ENCODE measurements at places on chromosomes 6 and 20. TPM values are rescaled to one million over a fixed set of nuclear protein-coding genes. Genes with fewer than 3 reads are reported as not detected.

PI16 gene
- 0.75 TPM for total RNA-seq

HEY2 gene
- total RNA-seq, result not detected

AIF1 gene
- total RNA-seq, result not detected

GPR63 gene
- 0.44 TPM for total RNA-seq

ULBP2 gene
- 2.6 TPM for total RNA-seq

Measured in uterine smooth muscle cell (primary cell).